ENCODE measurements at places on chromosomes 1 and 21.

DNA sequence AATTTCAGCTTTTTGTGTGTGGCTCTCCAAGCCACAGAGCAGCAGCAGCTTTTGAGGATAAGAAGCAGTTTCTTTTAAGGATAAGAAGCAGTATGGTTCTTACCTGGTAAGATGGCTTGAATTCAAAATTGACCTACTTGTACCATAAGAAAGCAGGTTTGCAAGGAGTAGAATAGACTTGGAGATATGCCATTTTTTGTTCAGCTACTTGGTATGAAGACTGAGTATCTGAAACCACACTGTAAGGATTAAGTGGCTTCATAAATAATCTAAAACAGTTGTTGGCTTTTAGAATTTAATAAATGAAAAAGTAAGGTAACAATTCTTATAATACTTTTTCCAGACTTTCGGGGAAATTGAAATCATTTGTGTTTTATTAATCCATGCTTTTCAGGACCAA lies 74.2 kb downstream of the ATF6 start:
- DNase-seq = no peak

- DNase-seq = no peak
These were observed 178.9 kb upstream of the IVNS1ABP start for GRCh38 chr1:185495898-185496297.

- DNase-seq = no peak
These were observed 331.6 kb upstream of the DUSP10 start for GRCh38 chr1:222073307-222073995.

DNA sequence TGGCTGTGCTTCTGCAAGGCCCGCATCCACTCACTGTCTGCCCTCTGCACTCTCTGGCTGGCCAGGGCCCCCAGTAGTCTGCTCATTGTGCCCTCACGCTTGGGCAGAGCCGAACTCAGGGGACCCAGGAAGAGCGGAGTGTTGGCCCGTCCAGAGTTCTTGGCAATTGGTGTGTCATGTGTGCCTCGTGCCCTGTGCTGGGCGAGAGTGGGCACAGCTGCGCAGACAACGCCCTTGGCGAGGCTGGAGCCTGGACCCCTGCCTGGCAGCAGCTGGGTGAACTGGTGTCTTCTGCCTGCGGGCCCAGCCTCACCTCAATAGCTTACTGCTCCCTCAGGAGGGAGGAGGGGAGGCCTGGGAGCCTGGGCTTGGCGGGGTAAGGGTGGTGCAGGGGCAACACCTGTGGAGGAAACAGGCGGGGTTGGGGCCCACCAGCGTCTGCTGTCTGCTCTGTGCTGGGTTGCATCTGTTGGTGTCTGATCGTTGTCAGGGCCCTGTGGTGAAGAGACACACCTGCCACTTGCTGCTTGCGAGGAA lies 2.1 kb downstream of the GUK1 start:
- peak; percentile 30 for DNase-seq

DNA sequence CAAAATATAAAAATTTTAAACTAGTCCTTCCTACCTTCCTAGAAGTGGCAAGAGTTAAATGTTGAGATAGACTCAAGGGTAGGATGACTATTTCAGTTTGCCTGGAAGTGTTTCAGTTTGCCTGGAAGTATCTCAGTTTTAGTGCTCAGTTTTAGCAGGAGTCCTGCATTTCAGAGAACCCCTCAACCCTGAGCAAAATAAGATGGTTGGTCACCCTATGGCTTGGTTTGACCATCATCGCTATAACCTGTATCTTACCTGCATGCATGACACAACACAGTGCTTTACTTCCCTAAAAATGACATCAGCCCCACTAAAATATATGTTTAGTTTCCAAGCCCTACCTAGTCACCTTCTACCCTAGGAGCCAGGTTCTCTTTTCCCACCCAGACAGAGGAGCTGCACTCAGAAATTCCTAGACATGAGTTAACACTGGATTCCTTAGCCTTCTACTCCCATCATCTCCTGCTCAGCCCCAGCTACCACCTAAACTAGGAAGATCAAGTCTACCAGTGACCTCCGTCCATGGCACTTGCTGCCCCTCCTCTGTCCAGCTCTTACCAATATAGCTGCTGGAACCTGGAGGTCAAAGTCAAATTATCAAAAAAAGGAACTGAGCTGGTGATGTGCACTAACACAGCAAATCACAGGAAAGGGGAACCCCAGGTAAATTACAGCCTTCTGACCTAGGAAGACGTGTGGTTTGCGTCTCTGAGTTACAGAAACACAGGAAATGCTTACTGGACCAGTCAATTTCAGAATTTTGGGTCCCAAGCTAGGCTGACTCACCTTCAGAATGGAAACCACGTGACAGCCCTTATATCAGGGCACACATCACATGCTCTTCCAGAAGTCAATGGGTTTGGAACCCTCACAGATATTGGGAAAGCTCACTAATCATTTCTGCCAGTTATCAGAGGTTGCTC lies 2.2 kb upstream of the G0S2 start:
- DNase-seq = no peak

GRCh38 chr1:233079574-233079973 lies 129.2 kb downstream of the NTPCR start:
- DNase-seq = no peak

- DNase-seq = no peak
These were observed 216.1 kb downstream of the USH2A start for GRCh38 chr1:216207154-216207553.

GRCh38 chr21:28177124-28177523 lies 815.6 kb downstream of the LTN1 start:
- no peak for DNase-seq

- peak; percentile 20 for DNase-seq
These were observed 3.3 kb upstream of the NECTIN4 start for GRCh38 chr1:161092621-161093028.

GRCh38 chr1:75338616-75339483 lies 204.7 kb downstream of the LHX8 start:
- DNase-seq = no peak

- no peak for DNase-seq
These were observed 4.3 kb downstream of the PIK3CD start for GRCh38 chr1:9655836-9656235.

DNA sequence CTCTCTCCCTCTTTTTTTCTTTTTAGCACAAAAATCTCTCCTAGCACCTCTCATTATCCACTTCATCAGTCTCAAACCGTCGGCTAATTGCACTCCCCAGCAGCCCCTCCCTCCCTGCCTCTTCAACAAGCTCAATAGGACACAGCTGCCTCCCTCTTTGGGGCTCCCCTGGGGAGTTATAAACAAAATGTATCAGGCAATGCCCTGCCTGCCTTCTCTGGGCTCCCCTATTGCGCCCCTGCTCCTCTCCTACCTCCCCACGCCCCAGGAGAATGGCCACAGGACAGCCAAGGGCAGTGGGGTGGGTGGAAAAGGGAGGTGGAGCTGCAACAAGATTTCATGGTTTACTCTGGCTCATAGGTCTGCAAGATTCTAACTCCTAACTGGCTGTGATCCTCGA lies 147.1 kb upstream of the GRIK3 start:
- no peak for DNase-seq

- DNase-seq = no peak
These were observed 11.6 kb downstream of the CD160 start for GRCh38 chr1:145730900-145731299.

DNA sequence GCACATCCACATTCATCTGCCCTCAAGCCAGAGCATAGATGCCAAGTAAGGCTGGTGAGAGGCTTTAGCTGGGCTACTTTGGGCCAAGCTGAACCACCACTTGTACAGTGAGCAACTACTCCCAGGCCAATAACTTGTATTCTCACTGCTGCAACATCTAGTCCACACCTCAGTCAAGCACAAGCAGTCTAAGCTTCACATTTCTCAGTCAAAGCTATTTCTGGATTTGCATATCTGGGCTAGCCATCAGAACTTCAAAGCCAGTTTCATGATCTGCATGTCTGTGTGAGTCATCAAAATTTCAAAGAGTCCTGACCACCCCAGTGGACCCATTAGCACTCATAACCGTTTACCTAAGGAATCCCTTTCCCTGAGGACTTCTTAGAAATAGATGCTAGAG lies 77.7 kb upstream of the DIRAS3 start:
- peak; percentile 55 for DNase-seq

DNA sequence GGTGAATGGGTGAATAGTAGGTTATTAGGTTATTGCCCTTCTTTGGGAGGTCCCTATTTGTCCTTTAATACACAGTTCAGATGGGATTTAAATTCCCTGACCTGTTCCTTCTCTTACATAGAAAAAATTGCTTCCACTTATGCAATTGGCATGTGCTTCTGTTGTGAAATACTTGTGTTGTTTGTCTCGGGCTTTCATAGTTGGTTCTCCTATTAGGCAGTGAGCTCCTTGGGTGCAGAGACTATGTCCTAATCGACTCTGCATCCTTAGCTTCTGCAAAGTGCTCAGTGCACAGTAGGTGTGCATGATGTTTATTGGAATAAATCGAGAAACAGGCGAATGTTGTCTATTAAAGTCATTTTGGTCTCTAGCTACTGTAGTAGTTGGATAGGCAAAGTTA lies 1.3 kb upstream of the PDE4B start:
- DNase-seq = no peak

GRCh38 chr1:70586046-70586445 lies 175.0 kb downstream of the CTH start:
- DNase-seq = no peak

DNA sequence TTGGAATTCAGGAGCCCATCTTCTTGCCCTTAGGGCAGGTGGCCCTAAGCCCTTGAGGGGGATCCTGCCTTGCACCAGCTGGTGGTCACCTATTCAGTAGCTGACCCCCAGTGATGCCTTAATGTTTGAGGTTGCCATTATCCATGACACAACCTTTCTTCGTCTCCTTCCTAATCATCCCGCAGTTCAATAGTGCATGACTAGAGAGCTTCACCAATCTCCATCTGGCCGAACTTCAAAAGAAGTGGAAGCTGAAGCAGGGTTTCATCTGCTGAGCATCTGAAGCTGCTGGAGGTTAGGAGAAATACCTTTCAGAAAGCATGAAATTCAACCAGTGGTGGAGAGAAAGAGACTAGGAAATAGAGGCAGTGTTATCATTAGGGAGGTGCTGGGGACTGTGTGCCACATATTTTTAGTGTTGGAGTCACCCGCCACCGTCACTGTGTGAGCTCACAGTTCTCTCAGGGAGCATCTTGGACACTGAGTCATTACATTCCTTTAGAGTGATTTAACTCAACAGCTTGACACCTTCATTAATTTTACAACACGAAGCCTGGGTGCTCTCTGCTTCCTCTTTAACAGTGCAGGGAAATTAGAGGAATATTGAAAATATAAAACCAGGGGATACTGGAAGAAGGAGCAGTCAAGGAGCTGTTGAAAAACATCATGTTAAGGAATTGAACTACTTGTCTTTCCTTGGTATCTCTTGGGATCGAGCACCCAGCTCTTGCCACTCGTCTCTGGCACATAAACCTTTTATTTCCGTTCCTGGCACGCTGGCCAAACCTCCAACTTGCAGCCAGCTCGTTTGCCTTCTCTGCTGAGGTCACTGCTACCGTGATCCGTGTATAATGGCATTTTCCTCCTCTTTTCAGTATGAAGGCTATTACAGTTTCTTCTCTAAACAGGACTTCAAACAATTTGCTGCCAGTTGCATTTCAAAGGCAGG lies 53.6 kb downstream of the PEX14 start:
- DNase-seq = peak; percentile 55

- no peak for DNase-seq
These were observed 878 bp downstream of the OR11L1 start for GRCh38 chr1:247840818-247841217.

- DNase-seq = peak; percentile 69
These were observed 477.2 kb upstream of the CAMK1G start for GRCh38 chr1:209106237-209106741.

DNA sequence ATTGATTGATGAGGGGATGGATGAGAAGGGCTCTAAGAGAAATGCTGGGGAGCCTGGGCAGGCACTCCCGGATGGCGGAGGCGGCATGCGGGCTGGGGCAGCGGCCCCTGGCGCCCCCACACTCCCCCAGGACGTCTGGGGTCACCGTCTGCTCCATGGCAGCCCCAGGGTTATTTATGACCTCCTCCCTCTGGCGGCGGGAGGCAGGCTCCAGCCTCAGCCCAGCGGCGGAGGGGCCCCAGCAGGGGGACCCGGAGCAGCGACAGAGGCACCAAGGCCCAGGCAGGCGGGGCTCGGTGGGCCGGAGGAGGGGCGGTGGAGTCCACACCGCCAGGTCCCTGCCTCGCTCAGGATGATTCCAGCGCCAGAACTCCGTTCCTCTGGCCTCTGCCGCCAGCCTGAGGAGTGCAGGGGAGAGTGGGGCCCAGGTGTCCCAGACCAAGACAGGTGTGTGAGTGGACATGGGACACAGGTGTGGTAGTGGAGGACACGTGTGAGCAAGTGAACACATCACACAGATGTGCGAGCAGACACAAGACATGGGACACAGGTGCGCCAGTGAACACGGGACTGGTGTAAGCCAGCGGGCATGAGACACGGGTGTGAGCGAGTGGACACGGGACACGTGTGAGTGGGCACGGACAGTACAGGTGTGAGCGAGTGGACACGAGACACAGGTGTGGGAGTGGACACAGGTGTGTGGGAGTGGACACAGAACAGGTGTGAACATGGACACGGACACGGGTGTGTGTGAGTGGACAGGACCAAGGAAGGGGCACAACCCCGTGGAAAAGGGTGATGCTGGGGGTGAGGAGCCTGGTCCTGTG lies 2.5 kb upstream of the SAMD11 start:
- DNase-seq = peak; percentile 92

GRCh38 chr1:40861224-40862003 lies 749 bp downstream of the CITED4 start:
- peak; percentile 81 for DNase-seq

DNA sequence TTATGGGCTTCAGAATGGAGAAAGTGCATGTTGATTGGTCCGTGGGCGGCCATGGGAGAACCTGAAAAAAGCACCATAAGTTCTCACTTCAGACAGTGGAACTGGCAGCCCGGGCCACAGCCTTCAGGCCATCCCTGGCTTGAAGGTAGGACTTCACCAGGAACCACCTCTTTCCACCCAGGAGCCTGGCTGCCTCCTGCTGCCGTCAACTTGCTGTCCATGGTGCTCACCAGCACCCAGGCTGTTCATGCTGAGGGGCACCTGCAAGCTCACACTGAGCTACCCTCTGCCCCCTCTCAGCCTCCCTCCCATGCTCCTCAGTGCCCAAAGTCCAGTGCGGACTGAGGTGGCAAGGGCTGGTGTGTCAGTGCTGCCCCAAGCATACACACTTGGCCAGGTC lies 12.9 kb upstream of the FNBP1L start:
- DNase-seq = no peak

DNA sequence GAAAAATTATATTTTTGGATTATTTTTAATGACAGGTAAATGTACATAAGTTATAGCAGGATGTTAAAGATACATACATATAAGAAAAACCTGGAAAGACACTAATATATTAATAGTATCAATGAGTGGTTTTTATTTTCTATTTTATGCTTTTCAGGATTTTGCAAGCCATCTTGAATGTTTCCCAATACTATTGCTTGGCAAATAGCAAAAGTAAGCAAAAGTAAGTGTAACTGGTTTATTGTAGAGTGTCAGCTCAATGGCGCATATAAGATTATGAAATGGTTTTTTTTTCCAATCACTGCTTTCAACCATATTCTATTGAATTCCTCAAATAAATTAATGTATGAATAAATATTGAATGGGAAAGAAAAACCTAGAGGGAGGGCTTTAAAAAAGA lies 36.4 kb downstream of the ZNF684 start:
- no peak for DNase-seq
